Adipocyte (in vitro differentiated cells): ENCODE measurements at places on chromosomes 1 and 21.

DNA sequence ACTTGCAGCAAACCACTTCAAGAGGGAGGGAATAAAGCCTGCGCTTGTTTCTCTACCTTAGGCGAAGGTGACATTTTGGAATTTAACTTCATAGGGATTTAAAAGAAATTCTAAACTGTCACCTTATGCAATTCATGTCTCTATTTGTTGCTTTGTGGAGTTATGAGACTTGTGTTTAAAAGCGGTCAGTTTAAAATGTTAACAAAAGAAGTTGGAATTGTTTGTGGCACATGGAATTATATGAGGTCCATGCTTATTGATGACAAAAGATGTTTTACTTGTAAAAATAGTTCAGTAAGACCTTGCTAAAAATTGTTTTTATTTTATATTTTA, 15.8 kb downstream of the NR5A2 start:
- no peak for DNase-seq

GRCh38 chr1:19232524-19232846, 18.8 kb downstream of the EMC1 start:
- DNase-seq = peak; percentile 83

DNA sequence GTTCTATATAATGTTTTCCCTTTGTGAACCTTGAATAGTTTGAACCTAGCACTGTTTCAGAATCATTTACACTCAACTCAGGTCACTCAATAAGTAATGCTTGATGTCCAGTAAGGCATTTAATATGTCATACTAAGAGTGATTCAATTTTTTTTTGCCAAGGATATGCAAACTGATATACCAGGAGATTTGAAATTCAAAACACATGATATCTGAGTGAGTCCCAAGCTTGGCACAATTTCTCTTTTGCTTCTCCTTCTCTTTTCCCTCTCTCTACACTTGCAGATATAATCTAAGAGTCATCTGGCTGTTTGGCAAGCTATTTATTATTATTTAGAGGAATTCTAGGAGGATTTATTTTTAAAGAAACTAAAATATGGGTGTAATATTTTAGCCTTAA, 61.6 kb upstream of the SPAG17 start:
- no peak for DNase-seq

DNA sequence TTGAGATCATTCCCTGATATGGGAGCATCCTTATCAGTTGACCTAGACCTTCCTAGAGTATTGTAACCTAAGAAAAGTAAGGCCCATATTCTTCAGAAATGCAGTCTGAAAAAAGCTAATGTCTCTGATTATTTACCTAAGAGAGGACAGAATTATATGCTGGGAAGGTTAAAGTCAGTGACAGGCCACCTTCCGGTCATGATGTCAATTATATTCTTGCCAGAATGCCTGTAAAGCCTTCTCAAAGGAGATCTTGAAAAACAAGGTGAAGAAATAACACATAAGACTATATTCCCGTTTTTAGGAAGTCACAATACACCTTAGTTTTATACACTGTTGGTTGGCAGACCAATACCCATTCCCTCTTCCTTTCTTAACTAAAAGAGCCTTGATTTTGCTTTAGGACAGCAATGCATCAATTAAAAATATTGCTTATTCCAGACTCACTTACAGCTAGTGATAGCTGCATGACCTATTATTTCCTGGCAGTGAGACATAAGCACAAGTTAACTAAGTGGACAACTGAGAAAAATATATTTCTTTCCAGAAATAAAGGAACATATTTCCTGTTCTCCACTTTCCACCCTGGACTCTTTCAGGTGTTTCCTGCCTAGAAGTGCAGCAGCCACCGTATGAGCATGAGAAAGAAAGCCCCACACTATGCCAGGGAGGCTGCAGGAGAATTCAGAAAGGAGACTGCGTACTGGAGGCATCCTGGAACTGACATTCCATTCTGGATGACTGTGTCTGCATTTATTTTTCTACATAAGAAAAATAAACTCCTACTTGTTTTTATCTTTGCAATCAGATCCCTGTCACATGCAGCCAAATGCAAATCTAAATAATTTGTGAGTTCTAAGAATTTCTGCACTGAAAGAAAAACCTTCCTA, 332.9 kb upstream of the PTBP2 start:
- DNase-seq = peak; percentile 67

DNA sequence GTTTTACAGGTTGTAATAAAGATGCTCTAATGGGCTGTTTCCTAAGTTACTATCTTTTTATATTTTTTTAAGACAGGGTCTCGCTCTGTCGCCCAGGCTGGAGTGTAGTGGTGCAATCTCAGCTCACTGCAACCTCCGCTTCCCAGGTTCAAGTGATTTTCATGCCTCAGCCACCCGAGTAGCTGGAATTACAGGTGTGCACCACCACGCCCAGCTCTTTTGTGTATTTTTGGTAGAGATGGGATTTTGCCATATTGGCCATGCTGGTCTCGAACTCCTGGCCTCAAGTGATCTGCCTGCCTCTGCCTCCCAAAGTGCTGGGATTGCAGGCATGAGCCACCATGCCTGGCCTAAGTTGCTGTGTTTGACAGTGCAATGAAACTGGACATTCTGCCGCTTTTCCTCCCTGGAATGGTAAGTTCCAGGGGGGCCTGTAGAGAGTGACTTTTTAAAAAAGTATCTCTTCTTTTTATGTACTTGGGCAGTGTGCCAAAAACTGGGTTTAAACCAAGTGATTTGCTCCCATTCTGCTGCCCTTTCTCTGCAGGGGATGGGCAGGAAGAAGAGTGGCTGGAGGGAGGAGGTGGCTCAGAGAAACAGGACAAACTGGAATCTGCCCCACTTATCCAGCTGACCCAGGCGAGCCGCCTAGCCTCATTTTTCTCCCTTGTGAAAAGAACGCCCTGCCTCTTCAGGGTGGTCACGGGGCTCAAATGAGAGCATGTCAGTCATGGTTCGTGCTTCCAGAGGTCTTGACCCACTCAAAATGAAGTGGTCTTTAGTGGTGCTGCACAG, 2.3 kb downstream of the SLC37A1 start:
- no peak for DNase-seq

GRCh38 chr1:234149217-234149616, 224.0 kb upstream of the COA6 start:
- DNase-seq = no peak

- DNase-seq = peak; percentile 42
Measured at GRCh38 chr1:59180735-59181134, 116.2 kb upstream of the FGGY start.

- no peak for DNase-seq
Measured at GRCh38 chr1:108597041-108597440, 37.1 kb downstream of the EEIG2 start.

GRCh38 chr1:183736343-183736742, 68.6 kb upstream of the RGL1 start:
- DNase-seq = no peak

DNA sequence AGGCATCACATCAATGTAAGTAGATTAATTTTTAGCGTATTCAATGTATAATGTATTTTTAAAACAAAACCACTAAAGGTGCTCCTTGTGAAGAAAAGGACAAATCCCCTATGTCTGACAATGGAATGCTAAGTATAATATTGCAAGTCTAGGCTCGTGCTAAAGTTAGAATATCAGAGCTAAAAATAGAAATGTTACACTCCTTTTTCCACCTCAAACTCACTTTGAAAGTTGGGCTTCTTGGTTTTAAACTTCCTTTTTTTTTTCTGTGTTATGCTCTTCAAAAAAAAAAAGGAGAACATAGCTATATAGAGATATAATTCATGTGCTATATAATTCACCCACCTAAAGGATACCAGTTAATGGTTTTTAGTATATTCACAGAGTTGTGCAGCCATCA, 3.6 kb upstream of the SERBP1 start:
- peak; percentile 31 for DNase-seq

DNA sequence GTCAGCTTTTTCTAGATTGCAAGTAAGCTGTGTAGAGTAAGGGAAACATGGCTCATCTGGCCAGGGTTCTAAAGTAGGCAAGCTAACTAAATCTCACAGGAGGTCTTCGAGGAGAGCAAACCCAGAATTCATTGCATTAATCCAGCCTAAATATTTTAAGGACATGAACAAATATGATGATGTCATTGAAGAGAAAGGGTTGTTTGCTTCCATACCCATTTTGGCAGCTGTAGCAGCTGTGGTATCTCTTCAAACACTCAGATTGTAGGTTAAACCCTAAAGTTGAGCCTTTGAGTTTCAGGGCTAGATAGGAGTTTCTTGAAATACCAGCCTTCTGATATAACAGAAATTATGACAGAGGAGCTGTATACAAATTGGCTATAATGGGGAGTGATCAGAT, 200.5 kb upstream of the C1orf105 start:
- no peak for DNase-seq

DNA sequence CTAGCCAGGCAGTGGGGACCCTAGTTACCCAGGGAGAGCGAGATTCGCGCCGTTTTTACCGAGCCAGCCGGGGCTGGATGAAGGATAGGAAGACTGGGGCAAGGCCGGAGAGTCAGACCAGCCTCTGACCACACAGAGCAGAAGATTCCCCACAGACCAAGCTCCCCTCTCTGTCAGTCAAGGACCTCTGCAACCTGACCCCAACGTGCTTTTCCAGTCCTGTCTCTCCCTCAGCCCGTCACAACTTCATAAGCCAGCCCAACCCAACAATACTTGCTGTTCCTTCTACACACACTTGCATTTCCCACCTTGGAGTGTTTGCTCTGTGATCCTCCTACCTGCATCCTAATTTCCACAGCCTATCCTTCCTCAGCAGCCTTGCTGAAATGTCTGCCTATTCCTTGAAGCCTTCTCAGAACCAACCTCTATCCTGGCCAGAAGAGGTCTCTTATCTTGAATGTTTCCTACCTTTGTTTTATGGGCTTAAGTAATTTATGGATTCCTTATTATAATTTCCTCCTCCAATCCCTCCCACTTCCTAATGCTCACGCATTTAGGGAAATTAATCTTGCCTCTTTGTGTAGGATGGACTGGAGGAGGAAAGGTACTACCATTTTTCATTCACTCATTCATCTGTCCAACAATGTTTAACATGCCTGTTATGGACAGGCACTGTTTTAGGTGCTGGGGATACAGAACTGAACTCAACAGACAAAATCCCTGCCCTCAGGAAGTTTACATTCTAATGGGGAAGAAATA, at the start of gene GSTM3:
Gene GSTM3 (minus strand): TSS at position 424 of the 759 bp plus-strand sequence. CDS start 751 bp downstream, outside the sequence.
- no peak for DNase-seq

DNA sequence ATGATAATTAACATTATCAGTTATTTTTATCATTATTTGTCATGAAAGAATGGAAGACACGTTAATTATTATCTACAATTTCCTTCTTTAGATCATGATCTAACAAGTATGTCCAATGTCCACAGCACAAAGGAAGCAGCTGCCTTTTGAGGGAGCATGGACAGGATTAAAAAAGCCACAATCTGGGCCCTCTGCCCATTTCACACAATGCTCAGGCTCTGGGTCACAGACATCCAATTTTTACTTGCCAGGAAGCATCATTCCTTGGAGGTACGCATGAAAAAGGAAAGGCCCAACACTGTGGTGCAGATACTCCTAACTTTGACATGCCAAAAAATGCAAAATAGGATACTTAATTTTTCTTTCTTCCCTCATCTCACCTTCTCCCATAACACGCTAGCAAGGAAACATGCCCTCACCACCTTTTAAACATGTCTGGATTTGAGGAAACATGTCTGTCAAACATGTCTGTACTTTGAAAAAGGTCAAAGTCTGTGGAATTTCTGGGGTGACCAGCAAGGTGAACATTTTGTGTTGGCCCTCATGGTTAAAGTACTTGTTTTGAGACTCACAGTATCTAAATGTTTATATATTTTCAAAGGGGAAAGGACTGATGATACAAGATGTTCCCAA, 40.0 kb downstream of the GADD45A start:
- DNase-seq = peak; percentile 66

DNA sequence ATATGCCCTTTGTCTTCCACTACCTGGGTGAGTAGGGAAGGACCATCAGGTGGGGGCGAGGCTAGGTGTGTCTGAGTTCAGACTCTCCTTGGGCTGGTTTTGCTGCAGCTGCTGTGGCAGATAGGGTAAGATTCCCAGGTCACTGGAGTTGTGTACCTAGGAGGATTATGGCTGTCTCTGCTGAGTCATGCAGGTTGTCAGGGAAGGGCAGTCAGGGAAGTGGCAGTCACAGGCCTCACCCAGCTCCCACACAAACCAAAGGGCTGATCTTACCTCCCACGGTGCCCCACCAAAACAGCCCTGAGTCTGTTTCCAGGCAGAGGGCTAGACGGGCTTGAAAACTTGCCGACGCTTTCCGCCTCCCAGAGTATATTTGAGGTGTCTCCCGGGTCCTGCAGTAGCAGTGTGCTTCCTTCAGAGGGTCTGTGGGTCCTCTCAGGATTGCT, 201.6 kb upstream of the PLXNA2 start:
- no peak for DNase-seq

DNA sequence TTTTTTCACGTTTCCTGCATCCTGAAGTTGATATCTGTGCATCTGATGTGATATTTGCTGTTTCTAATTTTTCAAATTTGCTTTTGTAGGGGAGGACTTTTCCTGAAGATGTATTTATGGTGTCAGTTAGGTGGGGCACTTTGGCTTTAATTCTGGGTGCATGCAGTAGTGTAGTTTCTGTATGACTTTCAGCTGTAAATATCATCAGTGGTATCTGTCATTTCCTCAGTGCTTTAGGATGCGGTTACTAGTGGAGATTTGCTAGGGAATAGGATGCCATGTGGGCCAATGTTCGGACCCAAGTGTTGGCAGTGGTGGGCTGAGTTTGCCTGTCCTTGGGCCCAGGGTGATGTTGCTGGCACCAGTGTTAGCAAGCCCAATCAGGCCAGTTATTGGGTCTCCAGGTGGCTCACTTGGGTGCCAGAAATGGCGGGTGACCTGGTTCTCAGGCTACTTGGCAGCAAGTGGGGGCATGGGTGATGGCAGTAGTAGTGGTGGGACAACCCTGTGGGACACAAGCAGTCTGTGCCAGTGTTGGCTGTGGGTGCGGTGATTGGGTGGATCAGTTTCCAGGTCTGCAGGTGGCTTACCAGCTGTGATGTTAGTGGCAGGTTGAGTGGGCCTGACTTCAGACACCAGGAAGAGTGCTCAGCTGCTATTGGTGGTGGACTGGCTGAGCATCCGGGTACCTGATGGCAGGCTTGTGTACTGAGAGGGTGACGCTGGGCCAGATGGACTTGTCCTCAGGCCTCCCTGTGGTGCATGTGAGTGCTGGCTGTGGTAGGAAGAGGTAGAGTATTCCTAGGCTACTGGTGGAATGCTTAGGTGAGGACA, 24.4 kb downstream of the CD55 start:
- DNase-seq = no peak

DNA sequence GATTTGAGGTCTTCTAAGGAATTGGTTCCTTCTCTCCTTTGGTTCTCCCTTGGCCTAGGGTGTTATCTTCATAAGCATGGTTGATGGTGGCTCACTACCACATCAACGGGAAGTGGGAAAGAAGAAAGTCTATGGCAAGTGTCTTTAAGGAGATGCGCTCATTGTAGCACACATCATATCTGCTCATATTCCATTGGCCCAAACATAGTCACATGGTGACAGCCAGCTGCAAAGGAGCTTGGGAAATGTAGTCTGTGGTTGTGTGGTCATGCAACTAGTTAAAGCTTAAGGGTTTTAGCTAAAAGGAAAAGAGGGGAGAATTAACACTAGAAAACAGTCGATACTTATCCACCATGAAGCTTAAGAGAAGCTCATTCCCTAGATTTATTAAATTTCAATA, 11.4 kb upstream of the MRPS6 start:
- no peak for DNase-seq
